Activated T-helper 17 cell treated with anti-CD3 and anti-CD28 coated beads, Interleukin-2, amount 50 U/mL, for 72 hours (primary cell): ENCODE measurements at places on chromosomes 5 and 9. TPM values are rescaled to one million over a fixed set of nuclear protein-coding genes. Genes with fewer than 3 reads are reported as not detected.

NUTM2F gene
- total RNA-seq = not detected

IFNA7 gene
- not detected for total RNA-seq

SLC27A6 gene
- not detected for total RNA-seq

BTNL8 gene
- 0.40 TPM for total RNA-seq

RNF183 gene
- 10.9 TPM for total RNA-seq

GPR150 gene
- 0.61 TPM for total RNA-seq

MPDZ gene
- not detected for total RNA-seq

SOHLH1 gene
- not detected for total RNA-seq

EDIL3 gene
- total RNA-seq = not detected
